ENCODE measurements at places on chromosomes 12 and 14. TPM values are rescaled to one million over a fixed set of nuclear protein-coding genes. Genes with fewer than 3 reads are reported as not detected.

The ADCY4 gene
- 21.5 TPM for total RNA-seq

GRCh38 chr14:96400495-96400894, 8.6 kb downstream of the AK7 start:
- peak; percentile 77 for DNase-seq

DNA sequence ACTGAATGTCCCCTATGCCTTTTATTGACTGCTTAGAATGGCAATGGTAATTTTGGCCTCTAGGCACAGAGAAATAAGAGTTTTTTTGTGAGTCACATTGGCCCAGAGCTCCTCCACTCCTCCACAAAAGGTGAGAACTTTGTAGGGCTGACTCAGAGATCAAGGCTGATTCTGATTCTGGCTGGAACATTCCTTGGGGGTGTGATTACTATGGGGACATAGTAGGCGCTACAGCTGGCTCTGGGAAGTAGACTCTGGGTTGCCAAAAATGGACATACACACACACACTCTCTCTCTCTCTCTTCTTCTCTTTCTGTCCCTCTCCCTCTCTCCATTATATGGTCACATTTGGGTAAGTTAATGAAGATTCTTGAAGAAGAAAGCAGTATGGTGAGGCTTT, 174.6 kb upstream of the DDHD1 start:
- DNase-seq, result no peak

The GPRC5A gene
- 2.9 TPM for total RNA-seq

- no peak for DNase-seq
These were observed 15.1 kb downstream of the RNF41 start for GRCh38 chr12:56206452-56207166.

The RPL10L gene
- not detected for total RNA-seq

DNA sequence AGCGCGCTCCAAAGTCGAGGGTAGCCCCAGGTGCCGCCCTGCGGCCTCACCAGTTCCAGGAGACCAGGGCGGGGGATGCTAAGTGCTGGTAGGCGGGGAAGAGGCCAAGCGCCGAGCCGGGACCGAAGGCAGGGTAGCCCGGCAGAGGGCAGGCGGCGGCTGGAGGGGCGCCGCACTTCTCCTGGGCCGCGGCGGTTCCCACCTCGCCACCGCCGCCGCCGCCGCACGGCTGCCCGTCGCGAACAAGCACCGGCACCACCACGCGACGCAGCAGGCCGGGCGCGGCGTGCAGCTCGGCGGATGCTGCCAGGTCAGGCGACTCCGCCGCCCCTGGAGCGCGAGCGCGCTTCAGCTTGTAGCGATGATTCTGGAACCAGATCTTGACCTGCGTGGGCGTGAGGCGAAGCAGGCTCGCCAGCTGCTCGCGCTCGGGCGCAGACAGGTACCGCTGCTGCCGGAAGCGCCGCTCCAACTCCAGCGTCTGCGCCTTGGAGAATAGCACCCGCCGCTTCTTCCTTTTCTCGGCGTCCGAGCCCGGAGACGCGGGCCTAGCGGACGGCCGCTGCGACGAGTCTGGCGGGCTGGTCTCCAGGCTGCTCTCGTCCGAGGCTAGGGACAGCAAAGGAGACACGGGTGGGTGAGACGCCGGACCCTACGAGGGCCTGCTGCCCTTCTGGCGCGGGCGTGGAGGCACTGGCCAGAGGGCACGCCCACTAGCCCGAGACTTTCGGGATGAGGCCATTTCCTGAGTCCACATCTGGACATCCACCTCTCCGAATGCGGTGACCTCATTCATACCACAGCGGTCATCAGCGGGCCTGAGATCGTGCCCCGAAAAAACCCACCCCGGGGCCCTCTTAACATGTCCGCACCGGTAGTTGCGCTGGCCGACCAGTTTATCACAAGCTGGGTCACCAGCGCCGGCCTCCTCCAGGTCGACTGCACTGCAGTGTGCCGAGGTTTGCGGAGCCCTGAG, 1.3 kb downstream of the NKX2-8 start:
- no peak for DNase-seq

DNA sequence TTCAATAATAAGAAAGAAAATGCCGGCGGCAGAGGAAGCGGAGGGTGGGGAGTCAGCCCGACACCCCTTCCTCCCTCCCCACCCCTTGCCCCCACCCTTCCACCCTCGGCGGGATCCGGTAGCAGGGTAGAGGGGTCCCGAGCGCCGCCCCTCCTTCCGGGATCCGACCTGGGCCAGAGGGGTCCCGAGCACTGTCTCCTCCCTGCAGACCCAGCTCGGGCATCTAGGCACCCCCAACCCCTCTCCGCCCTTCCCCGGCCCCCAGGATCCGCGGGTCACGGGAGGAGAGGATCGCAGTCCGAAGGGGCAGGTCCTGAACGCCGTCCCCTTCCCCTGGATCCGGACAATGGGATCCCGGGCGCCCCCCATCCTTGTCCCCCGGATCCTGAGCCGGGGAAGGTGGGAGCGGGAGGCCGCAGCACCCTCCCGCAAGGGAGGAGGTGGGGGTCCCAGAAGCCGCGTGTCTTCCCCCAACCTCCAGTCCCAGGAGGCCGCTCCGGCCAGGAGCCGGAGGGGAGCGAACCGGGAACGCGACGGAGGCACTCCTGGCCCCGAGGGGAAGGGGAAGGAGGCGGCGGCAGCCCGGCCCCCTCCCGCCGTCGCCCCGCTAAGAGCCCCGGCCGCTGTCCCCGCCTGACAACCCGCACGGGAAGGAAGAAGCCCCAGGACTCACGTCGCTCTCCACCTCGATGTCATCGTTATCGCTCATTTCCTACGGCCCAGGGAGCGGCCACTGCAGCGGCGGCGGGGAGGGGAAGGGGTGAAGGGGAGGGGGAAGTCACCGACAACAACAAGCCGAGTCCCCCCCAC, 481 bp downstream of the MAX start:
- no peak for DNase-seq

DNA sequence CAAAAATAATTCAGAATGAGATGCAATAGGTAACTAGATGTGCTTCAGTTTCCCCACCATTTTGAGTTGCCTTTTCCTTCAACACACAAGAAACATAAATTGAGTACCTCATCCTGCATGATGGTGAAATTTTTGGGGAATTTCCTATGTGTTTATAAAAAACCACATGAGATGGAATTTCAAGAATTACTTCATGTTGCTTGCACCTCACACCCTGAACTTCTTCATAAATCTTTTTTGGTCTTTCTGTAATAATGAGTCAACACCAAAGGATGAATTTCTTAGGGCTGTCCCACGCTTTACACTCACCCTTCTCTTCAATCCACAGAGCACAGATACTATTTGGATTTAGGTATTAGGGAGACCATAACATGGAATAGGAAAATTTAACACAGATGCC, 22.6 kb upstream of the LUM start:
- no peak for DNase-seq

DNA sequence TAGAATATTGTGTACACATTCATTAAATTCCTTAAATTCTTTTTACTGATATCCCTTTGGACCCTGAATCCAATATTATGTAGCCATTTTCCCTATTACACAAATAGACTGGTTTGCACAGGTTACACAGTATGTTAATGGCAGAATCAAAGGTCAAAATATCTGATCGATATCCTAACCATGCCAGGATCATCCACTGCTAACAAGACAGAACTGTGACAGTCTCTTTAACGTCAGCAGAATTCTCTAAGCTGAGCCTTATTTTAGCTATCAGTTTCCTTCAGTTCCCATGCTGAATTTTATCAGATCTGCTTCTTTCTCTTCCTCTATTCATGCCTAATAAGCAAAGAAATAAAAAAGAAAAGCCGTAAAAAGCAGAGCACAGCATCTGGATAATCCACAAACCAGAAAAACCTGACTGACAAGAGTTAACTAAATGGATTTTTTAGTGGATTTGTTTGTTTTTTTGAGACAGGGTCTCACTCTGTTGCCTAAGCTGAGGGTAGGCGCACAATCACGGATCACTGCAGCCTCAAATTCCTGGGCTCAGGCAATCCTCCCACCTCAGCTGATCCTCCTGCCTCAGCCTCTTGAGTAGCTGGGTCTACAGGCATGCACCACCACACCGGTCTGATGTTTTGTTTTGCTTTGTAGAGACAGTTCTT, 130.4 kb downstream of the PAWR start:
- no peak for DNase-seq

The METAP2 gene
- total RNA-seq, result 74.8 TPM

GRCh38 chr12:121334513-121335343, 17.5 kb downstream of the ANAPC5 start:
- DNase-seq, result no peak

- DNase-seq, result no peak
These were observed 133.8 kb upstream of the NUDT4 start for GRCh38 chr12:93243689-93244513.

GRCh38 chr12:94186278-94187241, 38.2 kb downstream of the PLXNC1 start:
- no peak for DNase-seq

DNA sequence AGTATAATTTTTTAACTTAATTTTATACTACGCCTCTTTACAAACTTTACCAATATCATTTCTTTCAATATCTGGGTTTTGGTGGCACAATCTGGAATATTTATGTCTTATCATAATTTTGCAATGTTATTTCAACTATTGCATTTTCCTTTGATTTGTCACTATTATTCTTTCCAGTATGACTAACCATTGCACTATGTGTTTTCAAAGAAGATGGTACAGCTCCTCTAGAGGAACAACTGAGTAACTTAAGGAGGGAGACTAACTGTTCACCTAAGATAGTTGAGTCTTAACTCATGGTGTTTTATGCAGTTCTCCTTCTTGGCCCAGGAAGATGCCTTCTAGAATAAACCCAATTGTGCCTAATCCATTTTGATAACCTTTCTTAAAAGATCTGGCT, 60.5 kb upstream of the KIF21A start:
- DNase-seq, result no peak

DNA sequence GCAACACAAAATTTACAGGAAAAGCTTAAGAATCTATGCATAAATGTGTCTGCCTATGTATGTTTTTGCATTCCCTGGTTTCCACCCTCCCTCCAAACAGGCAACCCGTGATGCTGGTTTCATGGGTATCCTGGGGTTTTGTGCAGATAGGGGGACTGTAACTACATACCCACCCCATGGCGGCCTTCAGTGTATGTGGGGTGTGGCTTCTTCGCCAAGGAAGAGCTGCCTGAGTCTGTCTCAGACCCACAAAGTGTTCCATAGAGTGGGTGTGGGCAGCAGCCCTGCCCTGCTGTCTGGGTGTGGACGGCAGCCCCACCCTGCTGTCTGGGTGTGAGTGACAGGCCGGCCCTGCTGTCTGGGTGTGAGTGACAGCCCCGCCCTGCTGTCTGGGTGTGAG, 174.8 kb downstream of the ADGRD1 start:
- DNase-seq, result no peak

GRCh38 chr14:56976211-56976610, 165.9 kb upstream of the OTX2 start:
- no peak for DNase-seq

The TBX3 gene
- 5.3 TPM for total RNA-seq

DNA sequence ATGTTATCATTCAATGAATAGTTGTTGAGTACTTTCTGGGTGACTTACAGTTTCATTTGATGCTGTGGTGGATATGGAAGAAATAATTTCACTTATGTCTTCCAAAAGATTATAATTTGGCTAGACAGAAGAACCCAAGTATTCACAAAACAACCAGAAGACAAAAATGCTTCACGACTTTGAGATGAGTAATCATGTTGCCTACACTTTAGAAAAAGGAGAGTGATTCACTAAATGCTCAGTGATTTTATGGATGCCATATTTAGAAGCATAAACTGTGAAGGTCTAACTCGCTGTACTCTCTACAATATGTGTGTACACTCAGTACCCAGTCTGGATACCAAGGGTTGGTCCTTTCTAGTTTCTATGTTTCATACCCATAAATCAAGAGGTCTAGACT, 101.3 kb upstream of the E2F7 start:
- no peak for DNase-seq

GRCh38 chr12:62350554-62350953, 90.3 kb downstream of the USP15 start:
- DNase-seq, result no peak

- no peak for DNase-seq
These were observed 65.1 kb upstream of the GPHB5 start for GRCh38 chr14:63383776-63384367.

DNA sequence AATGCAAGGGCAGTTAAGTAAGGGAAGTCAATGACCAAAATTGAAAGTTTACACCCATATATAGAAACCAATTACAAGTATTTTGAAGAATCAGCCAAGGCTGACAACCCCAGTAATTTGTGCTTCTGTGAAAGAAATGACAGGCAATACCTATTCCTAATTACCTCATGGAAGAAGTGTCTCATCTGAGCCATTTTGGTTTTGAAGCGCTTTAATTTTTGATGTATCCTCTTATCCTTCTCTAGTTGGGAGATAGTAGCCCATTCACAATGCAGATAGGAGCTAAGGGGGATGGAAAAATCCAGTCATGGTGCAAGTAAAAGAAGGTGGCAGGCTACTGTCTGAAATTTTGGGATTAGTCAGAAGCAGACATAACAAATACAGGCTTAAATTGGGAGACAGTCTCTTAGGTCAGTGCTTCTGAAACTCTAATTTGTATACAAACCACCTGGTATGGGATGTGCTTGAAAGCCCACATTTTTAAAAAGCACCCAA, 30.4 kb upstream of the SUPT16H start:
- no peak for DNase-seq

DNA sequence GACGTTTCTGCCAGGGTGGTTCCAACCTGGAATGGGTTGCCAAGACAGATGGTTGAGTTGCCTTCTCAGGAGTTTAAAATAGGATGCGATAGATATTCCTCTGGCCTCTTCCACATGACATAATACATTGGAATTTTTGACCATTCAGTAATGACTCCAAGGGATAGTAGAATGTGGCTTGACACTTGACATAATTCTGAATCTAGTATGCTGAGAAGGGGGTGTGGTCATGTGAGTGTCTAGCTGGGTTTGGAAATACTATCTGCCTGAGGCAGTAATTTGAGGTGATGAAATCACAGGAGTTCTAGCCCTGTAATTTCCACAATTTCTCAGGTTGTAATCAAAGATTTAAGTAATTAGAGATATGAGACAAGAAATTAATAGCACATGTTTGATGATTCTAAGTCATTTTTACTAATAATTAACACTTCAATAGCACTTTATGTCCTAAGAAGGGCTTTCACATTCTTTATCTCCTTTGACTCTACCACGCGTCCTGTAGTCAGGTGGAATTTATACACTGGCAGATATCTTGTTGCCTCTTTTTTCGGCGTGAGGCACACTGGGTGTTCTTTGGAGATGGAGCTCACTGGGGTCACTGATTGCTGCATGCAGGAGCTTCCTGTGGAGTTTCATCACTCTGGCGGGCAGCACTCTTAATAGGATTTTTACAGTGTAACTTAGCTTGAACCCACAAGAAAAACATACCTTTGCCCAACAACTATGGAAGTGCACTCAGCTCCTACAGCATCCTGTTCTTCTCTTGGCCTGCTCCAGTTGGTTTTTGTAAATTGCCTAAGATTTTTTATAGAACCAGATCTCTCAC, 3.2 kb upstream of the AMIGO2 start:
- no peak for DNase-seq

DNA sequence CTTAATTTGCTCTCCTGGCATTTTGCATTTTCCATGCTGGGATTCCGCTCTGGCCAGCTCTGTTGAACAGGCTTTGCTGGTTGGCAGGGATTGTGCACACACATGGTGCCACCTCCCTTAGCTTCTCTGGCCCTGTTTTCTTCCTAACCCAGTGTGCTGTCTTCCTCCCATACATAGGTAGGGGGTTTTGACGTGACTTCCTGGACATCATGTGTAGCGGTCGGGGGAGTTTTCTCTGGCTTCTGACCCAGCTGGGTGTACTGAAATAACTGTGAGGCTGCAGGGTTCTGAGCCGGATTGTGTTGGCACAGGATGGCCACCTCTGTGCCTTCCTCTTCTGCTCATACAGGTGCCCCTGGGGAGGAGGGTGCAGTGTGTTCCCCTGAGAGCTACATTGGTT, 25.7 kb downstream of the C14orf132 start:
- no peak for DNase-seq

The RNASE11 gene
- not detected for total RNA-seq

The IFNG gene
- not detected for total RNA-seq
